OCI-LY7 (cell line): ENCODE measurements at places on chromosomes 1 and 21. TPM values are rescaled to one million over a fixed set of nuclear protein-coding genes. Genes with fewer than 3 reads are reported as not detected.

Gene CA6
- not detected in 2 replicates for total RNA-seq

Gene ATP5IF1
- total RNA-seq, result 321 and 330 TPM in 2 replicates

DNA sequence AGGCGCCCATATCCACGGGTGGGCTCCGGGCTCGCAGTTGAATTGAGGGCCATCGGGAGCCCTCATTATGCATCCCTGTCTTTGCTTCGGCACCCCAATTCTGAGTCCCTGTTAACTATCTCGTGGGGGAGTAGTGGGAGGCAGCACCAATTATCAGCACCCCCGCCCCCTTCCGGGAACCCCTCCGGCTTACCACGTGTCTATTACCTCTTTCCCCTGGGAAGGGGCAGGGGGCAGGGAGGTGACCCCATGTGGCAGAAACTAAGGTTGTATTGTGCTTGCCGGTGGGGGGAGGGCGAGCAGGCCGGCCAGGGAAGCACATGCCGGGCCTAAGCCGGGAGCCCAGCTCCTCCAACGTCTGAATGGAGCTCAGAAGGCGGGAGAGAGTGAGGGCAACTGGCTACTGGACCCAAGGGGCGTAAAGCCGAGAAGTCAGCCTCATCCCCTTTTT lies 1.0 kb downstream of the LIN28A start:
- DNase-seq, result no peak

- DNase-seq, result no peak
Observed at GRCh38 chr1:195697130-195697529, 911.1 kb downstream of the KCNT2 start.

- no peak for DNase-seq
Observed at GRCh38 chr21:17802572-17802971, 16.6 kb downstream of the C21orf91 start.

- no peak for DNase-seq
Observed at GRCh38 chr21:41373763-41374162, 11.9 kb downstream of the MX2 start.

Gene CD1B
- not detected in 2 replicates for total RNA-seq

DNA sequence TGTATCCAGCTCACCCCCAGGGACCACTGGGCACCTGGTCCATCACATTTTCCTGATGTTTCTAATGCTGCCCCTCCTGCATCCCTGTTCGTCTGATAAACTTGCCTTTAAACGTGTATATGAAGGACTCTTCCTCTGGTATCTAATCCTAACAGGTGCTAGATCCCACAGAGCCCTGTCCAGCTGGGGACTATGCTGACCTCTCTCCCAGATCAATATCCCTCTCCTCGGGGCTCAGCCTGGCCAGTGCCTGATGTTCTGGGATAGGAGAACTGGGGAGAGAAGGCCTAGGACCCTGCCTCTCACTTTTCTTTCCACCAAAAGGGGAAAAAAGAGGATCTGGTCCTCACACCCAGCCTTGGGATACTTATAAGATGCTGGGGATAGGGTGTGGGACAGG lies 1.4 kb upstream of the SLC5A9 start:
- no peak for DNase-seq

Gene METTL25B
- 45.6 and 54.1 TPM in 2 replicates for total RNA-seq

Gene GBP7
- total RNA-seq, result not detected in 2 replicates

Gene MYBPH
- total RNA-seq, result not detected in 2 replicates

DNA sequence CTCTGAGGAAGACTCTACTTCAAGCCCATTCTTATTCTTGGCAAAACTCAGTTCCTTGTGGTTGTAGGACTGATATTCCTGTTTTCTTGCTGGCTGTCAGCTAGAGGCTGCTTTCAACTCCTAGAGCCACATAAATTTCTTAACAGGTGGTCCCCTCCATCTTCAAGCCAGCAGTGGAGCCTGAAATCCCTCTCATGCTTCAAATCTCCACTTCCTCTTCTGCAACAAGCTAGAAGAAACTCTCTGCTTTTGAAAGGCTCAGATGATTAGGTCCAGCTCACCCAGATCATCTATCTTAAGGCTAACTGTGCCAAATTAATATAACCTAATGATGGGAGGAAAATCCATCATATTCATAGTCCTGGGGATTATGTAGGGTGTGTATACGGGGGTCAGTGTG lies 43.2 kb upstream of the CD34 start:
- no peak for DNase-seq

DNA sequence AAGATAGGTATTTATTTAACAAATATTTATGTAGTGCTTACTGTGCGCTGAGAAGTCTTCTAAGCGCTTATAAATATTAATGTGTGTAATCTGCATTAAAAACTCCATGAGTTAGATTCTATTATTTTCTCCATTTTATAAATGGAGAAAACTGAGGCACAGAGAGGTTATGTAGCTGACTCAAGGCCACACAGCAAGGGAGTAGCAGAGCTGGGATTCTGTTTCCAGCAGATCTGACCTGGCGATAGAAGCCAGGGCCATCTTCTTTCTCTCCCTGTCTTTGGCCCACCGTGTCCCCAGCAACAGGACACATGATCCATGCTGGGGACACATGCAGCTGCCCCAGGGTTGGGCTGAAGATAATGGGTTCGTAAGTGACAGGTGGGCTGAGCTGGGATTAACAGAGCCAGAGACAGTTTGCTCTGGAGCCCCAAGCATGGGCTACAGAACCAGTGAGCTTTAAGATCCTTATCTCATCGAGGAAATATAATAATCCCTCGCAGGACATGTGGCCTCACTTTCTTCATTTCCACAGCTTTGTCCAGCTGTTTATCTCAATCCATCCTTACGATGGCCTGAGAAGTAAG lies 30.3 kb downstream of the IGSF21 start:
- DNase-seq, result no peak

DNA sequence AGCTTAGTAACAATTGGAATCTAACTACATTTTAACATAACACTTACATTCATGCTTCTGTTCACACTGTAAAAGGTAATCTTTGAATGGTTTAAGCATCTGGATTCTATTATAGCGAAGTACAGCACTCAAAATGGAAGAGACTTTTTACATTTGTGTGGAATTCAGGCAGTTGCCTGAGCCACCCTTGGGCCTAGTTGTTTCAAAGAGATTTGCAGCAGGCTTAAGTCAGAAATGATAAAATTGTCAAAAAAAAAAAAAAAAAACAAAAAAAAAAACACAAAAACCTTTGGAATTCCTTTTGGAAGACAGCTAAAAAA lies 199.9 kb downstream of the LYPLAL1 start:
- DNase-seq, result no peak

- no peak for DNase-seq
Observed at GRCh38 chr1:226652613-226653012, 86.5 kb downstream of the ITPKB start.

Gene ASAP3
- total RNA-seq, result 14.9 and 18.0 TPM in 2 replicates

DNA sequence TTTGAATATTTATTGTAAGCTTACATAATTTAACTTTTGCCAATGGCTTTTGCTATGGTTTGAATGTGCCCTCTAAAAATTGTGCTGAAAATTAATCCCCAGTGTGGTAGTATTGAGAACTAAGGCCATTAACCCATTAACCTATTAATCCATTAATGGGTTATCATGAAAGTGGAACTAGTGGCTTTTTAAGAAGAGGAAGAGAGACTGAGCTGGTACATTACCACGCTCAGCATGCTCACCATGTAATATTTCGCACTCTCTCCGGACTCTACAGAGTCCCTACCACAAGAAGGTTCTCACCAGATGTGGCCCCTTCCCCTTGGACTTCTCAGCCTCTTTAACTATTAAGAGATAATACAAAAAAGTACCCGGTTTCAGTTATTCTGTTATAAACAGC lies 164.4 kb upstream of the ZRANB2 start:
- no peak for DNase-seq

GRCh38 chr1:4725416-4725815 lies 71.0 kb downstream of the AJAP1 start:
- no peak for DNase-seq

Gene TRAF3IP3
- 46.6 and 53.6 TPM in 2 replicates for total RNA-seq

DNA sequence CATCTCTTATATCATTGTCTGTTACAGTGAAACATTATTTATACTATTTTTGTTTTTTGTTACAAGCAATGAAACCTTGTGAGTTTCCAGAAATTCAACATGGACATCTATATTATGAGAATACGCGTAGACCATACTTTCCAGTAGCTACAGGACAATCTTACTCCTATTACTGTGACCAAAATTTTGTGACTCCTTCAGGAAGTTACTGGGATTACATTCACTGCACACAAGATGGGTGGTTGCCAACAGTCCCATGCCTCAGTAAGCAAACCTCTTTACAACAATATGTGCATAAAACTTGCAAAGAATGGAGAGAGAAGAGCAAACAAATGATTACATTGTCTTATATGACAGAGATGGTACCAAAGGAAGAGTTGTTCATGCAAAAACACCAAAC lies 22.4 kb downstream of the CFHR4 start:
- DNase-seq, result no peak

Gene RNU1-4
- total RNA-seq, result 1,721 and 1,968 TPM in 2 replicates

DNA sequence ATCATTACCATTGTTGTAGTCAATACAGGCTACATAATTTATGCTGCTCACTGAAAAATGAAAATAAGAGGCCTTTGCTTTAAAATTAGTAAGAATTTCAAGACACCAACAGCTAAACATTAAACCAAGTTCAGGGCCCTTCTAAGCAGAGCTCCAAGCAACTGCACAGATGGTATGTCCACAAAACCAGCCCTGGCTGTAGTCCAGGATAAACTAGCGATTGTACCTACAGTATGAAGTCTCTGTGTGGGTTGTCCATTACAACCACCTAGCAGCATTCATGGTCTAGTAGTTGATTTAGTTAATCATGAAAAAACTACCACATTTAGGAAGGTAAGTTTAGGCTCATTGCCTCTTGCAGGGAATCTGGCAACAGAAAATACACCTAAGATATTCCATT lies 35.3 kb downstream of the CLCA4 start:
- no peak for DNase-seq

DNA sequence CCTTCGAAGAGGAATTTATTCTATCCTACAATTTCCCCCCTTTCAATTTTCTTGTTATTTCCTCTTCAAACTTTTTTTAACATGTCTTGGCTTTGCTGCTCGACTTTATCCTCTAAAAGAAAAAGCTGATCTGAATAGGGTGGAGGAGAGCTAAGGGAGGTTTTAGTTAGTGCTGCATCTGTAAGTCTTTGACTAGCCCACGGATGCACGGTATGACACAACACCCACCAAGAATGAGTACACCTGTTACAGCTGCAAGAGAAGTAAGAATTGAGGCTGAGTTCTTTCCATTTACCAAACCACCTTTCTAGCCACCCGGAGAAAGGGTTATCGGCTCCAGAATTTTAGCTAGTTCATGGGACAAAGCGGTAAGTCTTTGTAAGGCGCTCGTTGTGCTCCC lies 23.8 kb downstream of the SCCPDH start:
- DNase-seq, result no peak

DNA sequence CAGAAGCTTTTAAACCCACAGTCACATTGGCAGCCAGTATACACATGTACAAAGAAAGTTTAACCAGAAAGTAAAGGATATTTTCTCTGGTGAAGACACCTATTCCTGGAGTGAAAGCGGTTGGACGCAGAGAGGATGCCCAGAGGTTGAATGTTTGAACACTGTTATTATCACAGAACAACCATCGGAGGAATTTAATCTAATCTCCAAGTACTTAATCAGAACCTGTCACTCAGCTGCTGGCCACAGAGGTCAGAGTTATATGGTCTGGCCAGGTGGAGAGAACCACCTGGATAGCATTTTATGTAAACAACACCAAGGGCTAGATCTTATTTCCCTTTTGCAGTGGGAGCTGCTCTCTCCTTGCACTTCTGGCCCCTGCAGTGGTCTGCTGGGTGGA lies 29.4 kb downstream of the SPATA46 start:
- no peak for DNase-seq

Gene MAD2L2
- total RNA-seq, result 89.7 and 97.8 TPM in 2 replicates

Gene ACTL8
- total RNA-seq, result not detected in 2 replicates
